ENCODE measurements at places on chromosomes 5 and 9. TPM values are rescaled to one million over a fixed set of nuclear protein-coding genes. Genes with fewer than 3 reads are reported as not detected.

The CCDC152 gene
- total RNA-seq: not detected

DNA sequence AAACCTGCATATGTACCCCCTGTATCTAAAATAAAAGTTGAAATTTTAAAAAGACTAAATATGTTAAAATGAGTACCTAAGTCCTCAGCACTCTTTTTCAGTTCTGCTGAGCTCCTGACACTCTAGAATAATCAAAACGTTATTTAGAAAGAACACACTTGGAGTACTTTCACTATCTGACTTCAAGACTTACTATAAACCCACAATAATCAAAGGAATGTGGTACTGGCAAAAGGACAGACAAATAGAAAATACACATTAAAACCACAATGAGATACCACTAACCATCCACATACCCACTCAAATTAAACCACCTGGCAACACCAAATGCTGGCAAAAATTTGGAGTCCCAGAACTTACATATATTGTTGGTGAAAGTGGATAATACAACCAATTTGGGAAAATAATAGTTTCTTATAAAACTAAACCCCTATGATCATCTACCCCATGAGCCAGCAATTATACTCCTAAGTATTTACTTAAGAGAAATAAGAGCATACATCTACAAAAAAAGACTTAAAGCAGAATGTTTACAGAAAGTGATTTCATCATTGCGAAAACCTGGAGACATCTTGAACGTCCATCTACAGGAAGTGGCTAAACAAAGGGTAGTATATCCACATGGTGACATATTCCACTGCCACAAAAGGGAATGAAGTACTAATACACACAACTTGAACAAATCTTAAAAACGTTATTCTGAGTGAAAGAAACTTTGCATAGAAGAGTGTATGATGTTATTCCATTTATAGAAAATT lies 12.8 kb upstream of the PRSS3 start:
- DNase-seq: peak; percentile 55
- no peaks in the 10 kb centered on the region for H3K27me3 ChIP-seq

The FOXD4 gene
- 0.80 TPM for total RNA-seq

DNA sequence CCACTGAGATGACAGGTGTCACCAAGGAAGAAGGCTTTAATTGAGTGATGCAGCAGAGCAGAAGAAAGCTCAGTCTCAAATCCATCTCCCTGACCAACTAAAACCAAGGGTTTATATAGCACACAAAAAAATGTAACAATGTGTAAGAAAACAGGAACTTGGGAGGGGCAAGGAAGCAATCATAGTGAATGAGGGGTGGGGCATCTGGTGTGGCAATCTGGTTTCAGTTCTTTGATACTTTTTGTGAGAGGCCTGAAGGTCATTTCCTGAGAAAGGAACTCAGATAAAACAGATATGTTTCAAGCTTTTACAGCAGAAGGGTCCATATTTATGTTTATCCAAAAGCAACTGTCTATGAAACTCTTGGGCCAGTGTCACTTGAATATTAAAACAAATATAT lies 19.7 kb downstream of the CD180 start:
- H3K4me1 ChIP-seq: 0 out of 2 replicates have a peak, but pooled peaks cover 4% of the 10 kb centered on the region
- H3K4me3 ChIP-seq: no peak overlapping the region
- DNase-seq: no peak

- H3K4me1 ChIP-seq: peaks cover 33% of the 10 kb centered on the region
- no peaks in the 10 kb centered on the region for H3K27me3 ChIP-seq
- H3K36me3 ChIP-seq: no peaks in the 10 kb centered on the region
- H3K4me3 ChIP-seq: no peak overlapping the region
These were observed 48.3 kb downstream of the SH3TC2 start for GRCh38 chr5:149014571-149015031.

- H3K4me3 ChIP-seq: no peak overlapping the region
- H3K36me3 ChIP-seq: no peaks in the 10 kb centered on the region
- no peaks in the 10 kb centered on the region for H3K4me1 ChIP-seq
- no peak overlapping the region for H3K27ac ChIP-seq
- H3K27me3 ChIP-seq: no peaks in the 10 kb centered on the region
These were observed 239.6 kb downstream of the CACNA1B start for GRCh38 chr9:138117101-138117750.
